Left ventricle myocardium superior (tissue), 1 donor: ENCODE measurements at places on chromosomes 3 and 15.
A peak's percentile ranks its signal among the peaks of the same experiment; 100 is the strongest.

GRCh38 chr3:127899766-127900165 lies 15.3 kb upstream of the KBTBD12 start:
- DNase-seq, result no peak

DNA sequence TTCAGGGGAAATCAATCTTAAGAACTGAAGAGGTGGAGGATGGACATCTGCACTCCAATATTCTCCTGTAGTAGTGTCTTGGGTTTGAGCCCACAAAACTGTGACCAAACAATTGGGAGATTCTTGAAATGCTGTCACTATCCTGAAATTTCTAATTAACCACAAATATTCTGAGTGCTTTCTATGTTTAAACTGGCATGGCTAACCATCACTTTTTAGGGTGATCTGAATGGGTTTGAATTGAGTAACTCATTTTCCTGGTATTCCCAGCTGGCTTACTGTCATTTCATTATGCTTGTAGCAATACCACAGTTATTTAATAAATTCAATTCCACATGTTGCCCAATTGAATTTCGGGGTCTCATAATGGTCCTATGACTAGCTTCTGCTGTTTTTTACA lies 216.9 kb upstream of the DCBLD2 start:
- no peak for DNase-seq

DNA sequence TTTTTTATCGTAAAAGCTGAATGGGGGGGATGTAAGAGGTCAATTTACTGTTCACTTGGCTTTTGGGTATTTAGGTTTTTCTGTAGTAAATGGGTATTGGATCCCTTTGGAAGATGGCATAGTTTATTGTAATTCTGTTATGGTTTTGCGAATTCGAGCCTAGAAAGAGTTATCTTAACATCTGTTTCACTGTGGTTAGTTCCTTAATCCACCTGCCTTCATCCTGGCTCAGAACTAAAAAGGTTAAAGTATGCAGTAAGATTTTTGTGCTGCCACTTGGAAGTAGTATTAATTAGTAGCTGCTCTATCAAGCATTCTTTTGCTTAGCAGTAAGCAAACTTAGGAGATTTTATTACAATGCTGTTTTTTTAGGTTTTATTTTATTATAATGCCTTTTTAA lies 62.4 kb downstream of the ARIH1 start:
- DNase-seq, result no peak

DNA sequence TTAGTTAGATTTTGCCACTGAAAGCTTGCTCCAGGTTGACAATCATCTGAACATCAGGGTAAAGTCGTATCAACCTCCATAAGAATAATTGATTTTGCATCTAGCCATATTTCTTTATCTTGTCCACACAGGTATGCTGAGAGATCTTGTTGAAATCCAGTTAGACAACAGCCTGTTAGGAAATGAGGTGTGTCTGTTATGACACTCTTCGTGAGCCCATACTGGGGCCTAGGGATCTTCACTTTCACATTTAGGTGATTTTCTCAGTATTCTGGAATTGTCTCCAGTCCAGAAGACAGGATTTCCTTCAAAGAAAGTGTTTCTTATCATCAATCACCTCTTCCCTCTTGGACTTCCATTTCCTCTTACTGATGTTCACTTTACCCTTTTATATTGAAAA lies 18.1 kb downstream of the DNAJB11 start:
- DNase-seq, result no peak

DNA sequence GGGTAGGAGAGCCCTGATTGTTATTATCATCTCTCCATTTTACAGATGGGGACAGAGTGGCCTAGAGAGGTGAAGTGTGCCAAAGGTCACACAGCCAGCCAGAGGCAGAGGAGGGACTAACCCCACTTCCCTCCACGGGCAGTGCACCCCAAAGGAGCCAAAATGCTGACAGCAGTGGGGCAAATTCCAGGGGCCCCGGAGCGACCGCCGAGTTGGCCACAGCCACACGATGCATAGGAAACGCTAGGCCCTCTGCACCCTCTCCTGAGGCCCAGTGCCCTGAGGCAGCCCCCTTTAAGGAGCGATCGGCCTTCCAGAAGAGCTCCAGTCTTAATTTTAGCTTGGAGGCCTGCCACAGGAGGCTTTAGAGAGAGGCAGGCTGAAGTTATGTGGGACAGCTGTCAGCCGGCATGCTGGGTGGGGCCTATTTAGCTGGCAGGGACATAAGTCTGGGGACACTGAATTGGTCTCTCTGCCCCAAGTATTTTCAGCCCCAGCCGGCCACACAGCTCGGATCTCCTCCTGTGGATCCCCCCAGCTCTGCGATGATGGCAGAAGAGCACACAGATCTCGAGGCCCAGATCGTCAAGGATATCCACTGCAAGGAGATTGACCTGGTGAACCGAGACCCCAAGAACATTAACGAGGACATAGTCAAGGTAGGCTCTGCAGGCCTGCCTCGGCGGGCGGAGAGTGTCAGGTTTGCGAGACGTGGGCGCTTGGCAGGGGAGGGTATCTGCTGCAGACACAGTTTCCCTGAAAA lies at the start of gene CAV3:
Gene CAV3, plus strand, starts transcription at position 471 of the 763 bp plus-strand sequence. Its CDS starts 75 bp downstream, at position 546.
- DNase-seq, result peak; percentile 71

- peak; percentile 31 for DNase-seq
Observed at GRCh38 chr3:114874522-114874971, 272.5 kb downstream of the ZBTB20 start.

- DNase-seq, result no peak
Observed at GRCh38 chr3:46453526-46454208, 11.0 kb downstream of the LTF start.

DNA sequence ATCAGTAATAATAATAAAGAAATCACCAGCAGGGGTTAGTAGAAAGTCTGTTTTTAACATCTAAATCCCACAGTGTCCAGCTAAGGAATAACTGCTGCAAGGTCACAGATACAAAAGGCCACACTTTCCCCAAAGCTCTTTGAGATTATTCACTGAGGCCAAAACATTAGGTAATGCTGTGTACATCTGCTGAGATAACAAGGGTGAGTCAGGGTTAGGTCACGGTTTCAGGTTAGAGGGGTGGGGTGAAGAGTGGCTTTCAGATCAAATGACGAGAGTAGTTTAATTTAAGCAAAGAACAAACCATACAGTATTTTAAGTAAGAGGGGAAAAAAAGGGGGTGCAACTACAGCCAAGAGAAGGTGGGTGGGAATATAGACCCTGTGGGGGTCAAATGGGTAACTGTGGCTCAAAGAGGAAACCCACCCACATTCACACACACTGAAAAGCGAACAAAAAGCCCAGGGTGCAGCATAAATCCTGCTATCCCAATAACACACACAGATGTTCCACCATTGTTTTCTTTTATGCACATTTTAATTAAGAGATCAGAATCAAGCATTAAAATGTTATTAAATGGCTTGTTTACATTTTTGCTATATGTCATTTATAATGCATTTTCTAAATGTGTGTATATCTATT lies 412.9 kb downstream of the TIGIT start:
- no peak for DNase-seq

GRCh38 chr15:29890336-29891095 lies 68.2 kb upstream of the TJP1 start:
- no peak for DNase-seq

GRCh38 chr3:64818196-64818595 lies 130.4 kb upstream of the ADAMTS9 start:
- DNase-seq, result no peak

- DNase-seq, result no peak
Observed at GRCh38 chr15:33946152-33946551, 22.1 kb upstream of the CHRM5 start.
